Muscle of back (tissue), 13 donors: ENCODE measurements at places on chromosomes 11 and 22.

- DNase-seq = no peak
Measured at GRCh38 chr22:39634530-39635405, 64.2 kb downstream of the CACNA1I start.

- DNase-seq = no peak
Measured at GRCh38 chr11:11425806-11426205, 72.8 kb upstream of the CSNK2A3 start.

DNA sequence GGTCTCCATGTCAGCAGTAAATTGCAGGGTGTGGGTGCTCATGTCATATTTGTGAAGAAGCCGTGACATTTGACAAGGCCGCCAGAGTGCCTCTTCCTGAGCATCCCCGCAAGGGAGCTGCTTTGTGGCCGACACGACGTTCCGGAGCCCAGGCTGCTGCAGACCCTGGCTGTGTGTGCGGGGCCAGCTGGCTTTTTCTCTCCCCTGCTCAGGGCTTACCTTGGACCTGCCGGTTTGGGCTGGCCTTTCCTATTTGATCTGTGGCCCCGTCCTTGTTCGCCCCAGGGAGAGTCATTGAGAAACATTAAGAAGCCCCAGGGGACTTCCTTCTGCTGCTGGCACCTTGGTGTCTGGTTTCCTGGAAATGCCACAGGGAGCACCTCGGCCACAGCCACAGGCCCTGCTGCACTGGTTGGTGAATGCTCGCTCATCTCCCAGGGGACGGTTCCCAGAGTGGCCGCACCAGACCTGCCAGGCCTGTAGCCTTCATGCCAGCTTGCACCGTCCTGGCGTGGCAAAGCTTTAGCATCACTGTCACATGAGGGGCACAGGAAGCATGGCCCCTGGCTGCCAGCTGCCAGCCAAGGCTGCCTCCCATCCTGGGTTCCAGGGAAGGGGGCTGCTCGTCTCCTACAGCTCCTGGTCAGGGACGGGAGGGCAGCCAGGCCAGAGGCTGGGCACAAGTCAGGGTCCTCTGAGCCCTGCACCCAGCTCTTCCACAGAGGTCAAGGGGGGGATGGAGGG is 5.4 kb downstream of the GRK2 start:
- no peak for DNase-seq

- DNase-seq = no peak
Measured at GRCh38 chr22:31284281-31285155, 7.8 kb downstream of the PIK3IP1 start.

- DNase-seq = no peak
Measured at GRCh38 chr22:36563001-36563400, 34.0 kb upstream of the EIF3D start.

GRCh38 chr11:69186316-69187260 is 30.9 kb downstream of the SMIM38 start:
- DNase-seq = no peak

DNA sequence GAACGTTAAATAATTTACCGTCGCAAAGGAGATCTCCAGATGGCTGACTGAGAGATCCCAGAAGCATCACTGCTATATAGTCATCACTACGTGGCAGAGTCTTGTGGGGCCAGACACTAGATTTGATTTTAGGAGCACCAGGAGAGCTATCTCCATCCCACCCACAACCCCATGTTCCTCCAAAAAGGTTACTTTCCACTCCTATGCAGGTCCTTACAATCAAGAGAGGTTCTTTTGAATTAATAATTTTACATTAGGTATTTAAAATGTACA is 19.4 kb downstream of the GUCY1A2 start:
- no peak for DNase-seq

DNA sequence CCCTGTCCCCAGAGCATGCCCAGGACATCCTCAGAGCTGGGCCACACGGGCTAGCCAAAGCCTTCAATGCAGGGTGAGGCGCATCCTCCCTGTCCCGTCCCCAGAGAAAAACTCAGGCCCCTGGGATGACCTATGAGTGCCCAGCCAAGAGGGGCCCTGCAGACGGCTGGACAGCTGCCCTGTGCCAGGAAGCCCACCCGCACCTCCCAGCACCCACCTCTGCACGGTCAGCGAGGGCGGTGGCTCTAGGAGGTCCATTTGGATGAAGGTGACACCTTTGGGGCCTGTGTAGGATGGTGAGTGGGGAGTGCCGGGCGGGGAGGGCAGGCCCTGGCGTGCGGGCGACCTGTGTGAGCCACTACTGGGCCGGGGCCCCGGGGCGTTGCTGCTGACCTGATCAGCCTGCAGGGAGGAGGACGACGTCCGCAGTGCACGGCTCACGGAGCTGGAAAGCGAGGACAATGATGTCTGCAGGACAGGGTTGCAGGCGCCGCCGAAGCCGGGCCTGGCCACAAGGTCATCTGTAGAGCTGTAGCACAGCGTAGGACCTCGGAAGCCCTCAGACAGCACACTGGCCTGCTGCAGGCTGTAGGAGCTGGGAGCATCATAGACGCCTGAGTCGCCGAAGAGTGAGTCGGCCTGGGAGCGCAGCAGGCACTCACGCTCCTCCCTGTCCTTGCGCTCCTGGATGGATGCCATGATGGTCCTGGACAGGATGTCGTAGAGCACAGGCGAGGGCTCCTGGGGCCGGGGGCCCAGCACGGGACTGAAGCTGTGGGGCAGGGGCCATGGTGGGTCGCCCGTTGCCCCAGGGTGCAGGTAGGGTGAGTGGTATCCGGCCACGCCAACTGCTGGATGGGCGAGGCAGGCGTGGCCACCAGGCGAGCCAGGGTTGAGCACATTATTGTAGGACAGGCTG is 180.5 kb downstream of the IGLL1 start:
- no peak for DNase-seq

GRCh38 chr11:46127150-46127638 is 5.9 kb upstream of the PHF21A start:
- peak; percentile 21 for DNase-seq

DNA sequence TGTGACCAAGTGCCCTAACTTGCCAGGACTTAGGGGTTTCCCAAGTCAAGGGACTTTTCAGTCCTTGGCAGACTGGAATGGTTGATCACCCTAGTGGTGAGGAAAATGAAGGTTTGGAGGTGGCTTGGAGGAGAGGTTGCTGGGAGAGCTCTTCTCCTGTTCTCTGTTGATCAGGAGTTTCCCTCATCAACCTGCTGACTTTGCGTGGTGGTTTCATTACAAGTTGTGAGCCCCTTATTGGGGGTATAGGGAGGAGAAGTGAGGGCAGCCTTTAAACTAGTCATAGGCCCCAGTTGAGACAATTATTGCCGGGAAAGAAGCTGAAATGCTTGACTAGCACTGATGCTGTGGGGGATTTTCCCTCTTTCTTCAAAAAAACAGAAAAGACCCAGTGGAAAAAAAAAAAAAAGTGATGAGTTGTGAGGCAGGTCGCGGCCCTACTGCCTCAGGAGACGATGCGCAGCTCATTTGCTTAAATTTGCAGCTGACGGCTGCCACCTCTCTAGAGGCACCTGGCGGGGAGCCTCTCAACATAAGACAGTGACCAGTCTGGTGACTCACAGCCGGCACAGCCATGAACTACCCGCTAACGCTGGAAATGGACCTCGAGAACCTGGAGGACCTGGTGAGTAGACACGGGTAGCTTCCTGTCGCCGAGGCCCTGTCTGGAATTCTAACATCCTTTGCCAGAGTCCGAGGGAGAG is at the start of gene CXCR5:
CXCR5 (plus strand) TSS at position 525 of the 704 bp plus-strand sequence; CDS start at position 575, 50 bp downstream.
- DNase-seq = no peak

- no peak for DNase-seq
Measured at GRCh38 chr11:116126562-116126961, 622.3 kb upstream of the CADM1 start.

DNA sequence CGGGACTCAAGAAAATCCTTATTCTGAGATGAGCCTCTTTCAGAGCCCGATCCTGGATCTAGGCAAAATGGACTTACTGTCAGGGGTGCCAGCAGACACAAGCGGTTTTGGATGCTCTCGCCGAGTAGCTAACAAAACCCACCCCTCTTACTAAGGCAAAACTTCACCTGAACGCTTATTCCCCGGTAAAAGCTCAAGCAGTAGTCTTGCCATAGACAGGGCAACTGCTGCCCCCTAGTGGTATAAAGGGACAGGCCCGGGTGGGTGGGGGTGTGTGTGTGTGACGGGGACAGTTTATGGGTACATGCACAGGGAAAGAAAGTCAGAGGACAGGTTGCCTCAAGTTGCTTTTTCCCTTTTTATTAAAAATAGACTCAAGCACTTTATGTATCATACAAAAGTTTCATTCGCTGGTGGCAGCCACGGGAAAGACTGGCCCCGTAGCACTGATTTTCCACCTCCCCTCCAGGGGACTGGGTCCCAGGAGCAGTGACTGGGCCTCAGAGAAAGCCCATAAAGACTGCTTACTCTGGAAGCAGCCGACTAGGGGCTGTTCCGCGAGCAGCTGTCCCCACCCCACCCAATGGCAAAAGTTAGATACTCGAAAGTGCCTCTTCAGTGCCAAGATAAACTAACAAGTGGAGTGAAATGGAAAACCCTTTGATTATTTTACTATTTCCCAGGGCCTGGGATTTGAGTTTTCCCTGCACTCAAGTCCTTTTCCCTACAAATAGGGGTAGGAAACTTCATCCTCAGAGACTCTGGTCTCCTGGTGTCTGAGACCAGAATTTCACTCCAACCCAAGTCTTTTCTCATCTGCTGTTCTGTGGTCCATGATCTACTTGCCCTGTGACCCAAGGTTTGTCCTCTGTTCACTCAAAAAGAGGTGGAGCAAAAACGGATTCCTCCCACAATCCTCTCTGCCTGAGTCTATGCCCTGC is 4.7 kb downstream of the YPEL4 start:
- peak; percentile 86 for DNase-seq

GRCh38 chr11:125329786-125330185 is 165.2 kb downstream of the PKNOX2 start:
- no peak for DNase-seq

DNA sequence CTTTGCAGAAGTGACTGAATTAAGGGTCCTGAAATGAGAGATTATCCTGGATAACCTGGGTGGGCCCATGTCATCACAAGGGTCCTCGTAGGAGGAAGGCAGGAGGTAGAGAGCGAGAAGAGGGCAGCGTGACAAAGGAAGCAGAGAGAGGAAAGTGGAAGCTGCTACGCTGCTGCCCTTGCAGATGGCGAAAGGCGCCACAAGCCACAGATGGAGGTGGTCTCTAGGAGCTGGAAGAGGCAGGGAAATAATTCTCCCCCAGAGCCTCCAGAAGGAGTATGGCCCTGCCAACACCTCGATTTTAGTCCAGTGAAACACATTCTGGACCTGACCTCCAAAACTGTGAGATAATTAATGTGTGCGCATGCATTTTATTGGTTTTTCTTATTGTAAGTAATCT is 13.4 kb downstream of the TMEM184B start:
- DNase-seq = no peak

DNA sequence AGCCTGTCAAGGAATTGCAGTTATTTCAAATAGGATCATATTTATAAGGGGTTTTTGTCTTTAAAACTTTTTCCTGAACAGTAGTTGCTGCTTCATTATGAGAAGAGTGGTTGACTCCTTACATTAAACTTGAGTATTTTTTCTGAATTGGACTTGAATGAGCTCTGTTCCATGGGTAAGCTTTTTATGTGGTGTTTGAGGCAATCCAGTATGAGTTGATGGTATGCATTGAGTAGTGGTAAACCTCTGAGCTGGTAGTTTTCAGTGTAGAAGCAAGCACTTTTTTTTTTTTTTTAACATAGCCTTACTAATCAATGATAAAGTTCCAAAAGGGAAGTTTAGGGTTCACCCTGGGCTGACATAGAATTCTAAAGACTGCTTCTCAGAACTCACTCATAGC is 3.4 kb downstream of the KMT2A start:
- DNase-seq = no peak

- DNase-seq = no peak
Measured at GRCh38 chr11:60242740-60243239, at the start of gene MS4A4E. Gene MS4A4E (minus strand): TSS chr11:60243137. CDS start chr11:60230055, 13,082 bp downstream.

DNA sequence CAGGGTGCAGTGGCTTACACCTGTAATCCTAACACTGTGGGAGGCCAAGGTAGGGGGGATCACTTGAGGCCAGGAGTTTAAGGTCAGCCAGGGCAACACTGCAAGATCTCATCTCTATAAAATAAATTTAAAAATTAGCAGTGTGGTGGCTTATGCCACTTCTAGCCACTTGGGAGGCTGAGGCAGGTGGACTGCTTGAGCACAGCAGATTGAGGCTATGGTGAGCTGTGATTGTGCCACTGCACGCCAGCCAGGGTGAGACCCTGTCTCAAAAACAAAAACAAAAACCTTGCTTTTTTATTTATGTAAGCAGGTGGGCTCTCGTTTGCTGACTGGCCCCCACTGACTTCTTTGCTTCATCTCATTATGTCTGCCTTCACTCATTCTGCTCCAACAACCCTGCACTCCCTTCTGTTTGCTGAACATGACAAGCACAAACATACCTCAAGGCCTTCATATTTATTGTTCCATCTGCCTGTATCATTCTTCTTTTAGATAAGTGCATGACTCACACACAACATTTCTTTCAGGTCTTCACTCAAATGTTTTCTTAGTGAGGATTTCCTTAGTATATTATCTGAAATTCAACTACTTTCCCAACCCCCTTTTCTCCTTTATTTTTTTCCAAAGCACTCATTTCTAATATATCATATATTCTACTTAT is 32.4 kb upstream of the CLNS1A start:
- DNase-seq = no peak

GRCh38 chr11:72190631-72191071 is 1.3 kb upstream of the FOLR1 start:
- peak; percentile 13 for DNase-seq
